ENCODE measurements at places on chromosomes 1 and 21. TPM values are rescaled to one million over a fixed set of nuclear protein-coding genes. Genes with fewer than 3 reads are reported as not detected.

Gene MATN1
- total RNA-seq, result 0.36 TPM

Gene AJAP1
- total RNA-seq, result 0.49 TPM

Gene USF1
- 62.5 TPM for total RNA-seq

Gene RPTN
- not detected for total RNA-seq

Gene GPR25
- not detected for total RNA-seq

Gene CD164L2
- total RNA-seq, result not detected

Gene C1orf94
- not detected for total RNA-seq

Gene KRTAP10-9
- not detected for total RNA-seq

Gene RHOU
- 9.7 TPM for total RNA-seq

Gene LHX4
- total RNA-seq, result not detected

Gene DMRTA2
- total RNA-seq, result not detected

Gene PRR9
- total RNA-seq, result not detected

Gene CD48
- 4.1 TPM for total RNA-seq

Gene KIAA1614
- 11.4 TPM for total RNA-seq

Gene WLS
- 99.2 TPM for total RNA-seq

Gene ARTN
- 1.8 TPM for total RNA-seq

Gene ELOVL1
- total RNA-seq, result 26.8 TPM

Gene FAM151A
- total RNA-seq, result not detected

Gene FCGR2B
- total RNA-seq, result 32.9 TPM

Gene TAL1
- 3.9 TPM for total RNA-seq

Gene TOE1
- 7.5 TPM for total RNA-seq

Gene TMEM69
- total RNA-seq, result 17.5 TPM

Gene NR1I3
- not detected for total RNA-seq

Gene FCRL3
- total RNA-seq, result not detected

Gene MAP3K6
- 21.2 TPM for total RNA-seq

Gene MYBPH
- total RNA-seq, result not detected

Gene SYF2
- 72.4 TPM for total RNA-seq

Gene TRAF3IP3
- total RNA-seq, result 1.7 TPM

Gene TEX38
- not detected for total RNA-seq

Gene TSPAN1
- total RNA-seq, result 0.99 TPM

Gene S1PR1
- 19.8 TPM for total RNA-seq

Gene ITGB2
- 82.0 TPM for total RNA-seq

Gene CELSR2
- 10.8 TPM for total RNA-seq

Gene CFAP74
- total RNA-seq, result not detected

Gene CYP4X1
- 3.2 TPM for total RNA-seq

Gene TAF13
- total RNA-seq, result 40.2 TPM

Gene SIK1
- total RNA-seq, result 33.8 TPM

Gene CFAP57
- total RNA-seq, result not detected

Gene PODN
- 80.6 TPM for total RNA-seq

Gene CSF1
- total RNA-seq, result 118 TPM

Gene APCS
- not detected for total RNA-seq

Gene DIO1
- total RNA-seq, result not detected

Gene PSRC1
- 6.9 TPM for total RNA-seq

Measured in sigmoid colon (tissue), 7 donors.